OCI-M1 (cell line): ENCODE measurements at places on chromosomes 16 and 17.

DNA sequence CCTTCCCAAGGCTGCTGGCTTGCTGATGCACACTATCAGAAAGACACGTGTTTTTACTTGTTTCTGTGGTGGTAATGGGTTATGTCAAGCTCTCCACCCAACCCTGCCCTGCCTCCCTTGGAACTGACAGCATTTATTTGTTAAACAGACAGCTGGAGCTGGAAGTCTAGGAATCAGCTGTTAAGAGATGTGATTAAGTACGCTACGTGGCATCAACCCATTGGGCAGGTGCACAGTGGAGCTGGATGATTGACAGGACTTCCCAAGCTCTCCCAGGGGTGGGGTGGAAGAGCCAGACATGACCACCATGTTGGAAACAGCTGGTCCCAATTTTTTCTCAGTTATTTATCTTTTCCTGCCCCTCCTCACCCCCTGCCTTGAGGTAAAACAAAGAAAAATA is 49.4 kb downstream of the ADAMTS18 start:
- DNase-seq = no peak

DNA sequence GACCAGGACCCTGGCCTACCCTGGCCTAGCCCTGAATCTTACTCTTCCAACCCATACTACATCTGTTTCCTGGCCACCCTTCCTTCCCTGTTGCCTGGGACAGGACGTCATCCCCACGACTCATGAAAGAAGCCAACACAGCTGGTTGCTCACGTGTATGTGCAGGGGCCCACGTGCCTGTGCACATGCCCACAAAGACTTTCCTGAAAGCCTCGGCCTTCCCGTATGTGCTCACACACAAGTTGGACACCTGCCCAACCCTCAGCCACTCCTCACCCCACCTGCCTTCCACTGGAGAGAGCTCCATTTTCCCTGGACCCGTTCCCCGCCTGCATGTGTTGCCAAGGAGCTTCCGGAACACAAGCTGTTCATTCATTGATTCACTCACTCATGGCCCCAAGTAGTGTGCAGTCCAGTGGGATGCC is 7.0 kb downstream of the PLXDC1 start:
- DNase-seq = no peak

- DNase-seq = no peak
Observed at GRCh38 chr16:66387817-66388332, 21.4 kb downstream of the CDH5 start.

DNA sequence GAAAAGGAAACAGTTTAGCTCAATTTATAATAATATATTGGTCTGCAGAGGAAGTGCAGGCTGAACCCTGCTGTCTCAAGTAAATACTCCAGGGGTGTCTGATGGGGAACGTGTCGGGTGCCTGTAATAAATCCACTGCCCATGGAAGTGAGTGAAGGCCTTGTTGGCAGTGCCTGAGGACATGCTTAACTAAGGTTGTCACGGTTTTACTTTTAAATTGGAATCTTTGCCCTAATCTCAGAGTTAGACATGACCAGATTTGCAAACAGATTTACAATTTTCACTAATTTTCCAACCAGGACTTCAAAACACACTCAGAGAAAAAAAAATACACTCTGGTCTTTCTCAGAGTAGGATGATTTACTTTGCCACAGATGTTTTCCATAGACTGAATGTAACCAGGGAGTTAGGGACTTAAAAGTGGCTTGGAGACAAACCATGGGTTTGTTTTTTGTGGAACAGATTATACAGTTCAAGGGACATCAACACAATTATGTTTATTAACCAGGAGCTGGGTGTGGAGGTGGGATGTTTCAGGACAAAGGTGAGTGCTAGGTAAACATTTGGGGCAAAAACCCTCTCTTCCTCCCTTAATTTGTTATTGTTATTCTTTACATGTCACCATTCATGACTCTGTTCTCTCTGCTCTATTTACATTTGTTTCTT is 144.5 kb downstream of the FTO start:
- no peak for DNase-seq

- DNase-seq = no peak
Observed at GRCh38 chr16:13909872-13910303, 10.1 kb upstream of the ERCC4 start.

- DNase-seq = peak; percentile 44
Observed at GRCh38 chr16:26334218-26335111, 642.7 kb downstream of the HS3ST4 start.

DNA sequence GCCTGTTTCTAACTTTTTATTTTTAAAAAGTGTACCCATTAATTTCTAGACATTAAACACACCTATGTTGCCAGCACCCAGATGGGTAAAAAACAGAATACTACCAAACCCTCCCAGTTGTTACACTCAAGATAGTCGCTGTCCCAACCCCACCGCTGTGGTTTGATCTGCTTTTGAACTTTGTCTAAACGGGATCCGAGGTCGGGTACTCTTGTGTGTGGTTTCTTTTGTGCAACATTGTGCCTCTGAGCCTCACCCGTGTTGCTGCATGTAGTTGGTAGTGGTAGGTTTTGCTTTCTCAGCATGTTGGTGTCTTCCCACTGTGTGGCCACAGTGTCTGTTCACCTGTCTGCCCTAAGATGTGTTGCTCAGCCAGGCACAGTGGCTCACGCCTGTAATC is 4.3 kb downstream of the KLHL36 start:
- no peak for DNase-seq

DNA sequence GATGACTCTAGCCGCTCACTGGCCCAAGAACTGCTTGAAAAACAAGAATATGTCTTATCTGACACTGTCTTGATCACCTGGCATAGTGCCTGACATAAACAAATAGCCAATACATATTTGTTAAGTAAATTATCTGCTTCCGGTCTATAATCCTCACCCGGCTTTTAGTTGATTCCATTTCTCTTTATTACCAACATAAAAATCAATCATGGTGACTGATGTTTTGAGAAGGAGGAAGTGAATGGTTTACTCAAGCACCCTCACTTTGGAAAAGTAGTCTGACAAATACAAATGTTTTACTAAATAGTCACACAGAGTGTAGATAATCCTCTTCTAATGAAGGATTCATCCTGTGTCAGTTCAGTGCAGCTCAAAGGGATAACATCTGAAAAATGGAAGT is 47.0 kb downstream of the SKAP1 start:
- DNase-seq = no peak

GRCh38 chr16:11901091-11901490 is 14.7 kb downstream of the GSPT1 start:
- DNase-seq = no peak

DNA sequence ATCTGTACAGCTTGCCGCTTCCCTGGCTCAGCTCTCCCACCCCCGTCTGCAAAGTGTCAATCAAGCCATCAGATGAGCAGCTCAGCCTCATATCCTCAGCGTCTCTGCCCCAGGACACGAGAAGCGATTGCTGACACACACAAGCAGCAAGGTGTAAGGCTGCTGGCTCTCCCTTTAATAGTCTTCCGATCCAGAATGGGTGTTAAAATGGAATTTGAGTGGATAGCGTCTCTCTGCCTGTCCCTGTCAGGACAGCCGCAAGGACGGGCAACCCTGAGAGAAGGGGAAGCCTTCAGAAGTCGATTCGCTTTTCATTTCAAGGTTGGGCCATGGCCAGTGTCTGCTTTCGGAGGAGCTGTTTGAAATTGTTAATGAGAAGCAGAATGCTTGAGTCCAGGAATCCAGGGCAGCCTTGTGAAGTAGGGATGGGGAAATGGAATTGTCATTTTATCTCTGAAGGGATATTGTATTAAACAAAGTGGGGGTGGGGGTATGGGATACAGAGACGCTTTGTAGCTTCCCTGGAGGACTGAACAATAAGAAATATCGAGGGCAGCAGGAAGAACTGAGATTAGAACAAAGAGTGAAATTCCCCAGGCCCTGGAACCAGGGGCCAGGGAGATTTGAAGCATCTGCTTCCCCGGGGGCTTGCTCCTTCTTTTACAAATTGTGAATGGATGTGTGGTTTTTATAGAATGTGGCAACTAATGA is 4.7 kb upstream of the PIPOX start:
- no peak for DNase-seq

DNA sequence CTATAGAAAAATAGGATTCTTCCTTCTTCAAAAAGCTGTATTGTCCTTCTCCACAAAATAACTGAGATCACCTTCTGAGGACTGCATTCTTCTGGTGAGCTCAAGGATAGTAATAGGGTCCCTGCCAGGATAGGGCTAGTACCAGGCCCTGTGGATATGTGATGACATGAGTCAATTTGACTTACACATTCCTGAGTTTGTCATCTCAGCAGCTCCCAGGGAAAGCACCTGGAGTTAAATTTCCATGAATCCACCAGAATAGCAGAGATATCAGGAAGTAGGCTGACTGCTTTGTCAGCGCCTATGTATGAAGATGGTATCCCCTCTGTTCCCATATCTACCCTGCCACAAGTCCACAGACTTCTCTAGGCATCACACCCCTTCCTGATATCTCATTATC is 225.8 kb downstream of the PMP22 start:
- no peak for DNase-seq

DNA sequence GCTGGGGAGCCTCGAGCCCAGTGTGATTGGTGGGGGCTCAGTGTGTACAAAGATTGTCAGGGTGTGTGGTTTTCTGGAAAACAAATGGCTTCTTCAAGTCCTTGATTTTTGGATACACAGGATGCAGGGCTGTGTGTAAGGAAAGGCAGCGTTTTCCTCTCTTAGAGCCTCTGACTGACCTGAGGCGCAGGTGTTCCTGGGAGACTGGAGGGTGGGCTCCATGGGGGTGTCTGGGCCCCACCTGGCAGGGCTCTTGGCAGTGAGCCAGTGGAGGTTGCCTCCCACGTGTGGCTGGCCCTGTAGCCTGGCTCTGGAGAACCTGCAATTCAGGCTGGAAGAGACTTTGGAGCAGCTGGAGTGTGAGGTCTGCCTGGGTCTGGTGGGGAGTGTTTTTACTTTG is 5.0 kb downstream of the FOXK2 start:
- DNase-seq = no peak

- no peak for DNase-seq
Observed at GRCh38 chr16:23025692-23026307, 123.5 kb downstream of the USP31 start.

GRCh38 chr16:58518083-58518979 is 3.0 kb downstream of the SETD6 start:
- no peak for DNase-seq

DNA sequence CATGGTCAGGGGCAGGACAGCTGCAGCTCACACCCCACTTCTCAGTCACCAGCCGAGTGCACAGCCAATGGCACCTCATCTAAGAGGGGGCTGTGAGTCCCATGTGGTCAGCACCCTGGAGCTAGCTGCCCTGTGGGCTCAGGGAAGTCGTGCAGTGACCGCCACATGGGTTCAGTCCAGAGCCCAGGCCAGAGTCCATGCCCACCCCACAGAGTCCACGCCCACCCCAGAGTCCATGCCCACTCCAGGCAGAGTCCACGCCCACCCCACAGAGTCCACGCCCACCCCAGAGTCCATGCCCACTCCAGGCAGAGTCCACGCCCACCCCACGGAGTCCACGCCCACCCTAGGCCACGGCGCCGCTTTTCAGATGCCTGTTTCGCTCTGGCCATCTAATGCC is 24.1 kb downstream of the SLC7A5 start:
- no peak for DNase-seq

- no peak for DNase-seq
Observed at GRCh38 chr16:17470182-17470907, 415 bp downstream of the XYLT1 start.

GRCh38 chr17:78133179-78133951 is 2.8 kb downstream of the TMC8 start:
- no peak for DNase-seq

GRCh38 chr16:71883168-71883848 is 674 bp downstream of the ZNF821 start:
- DNase-seq = peak; percentile 41

- DNase-seq = no peak
Observed at GRCh38 chr16:1548233-1548632, 14.8 kb downstream of the TMEM204 start.

GRCh38 chr16:670485-671352 is 2.8 kb downstream of the RHOT2 start:
- DNase-seq = no peak

DNA sequence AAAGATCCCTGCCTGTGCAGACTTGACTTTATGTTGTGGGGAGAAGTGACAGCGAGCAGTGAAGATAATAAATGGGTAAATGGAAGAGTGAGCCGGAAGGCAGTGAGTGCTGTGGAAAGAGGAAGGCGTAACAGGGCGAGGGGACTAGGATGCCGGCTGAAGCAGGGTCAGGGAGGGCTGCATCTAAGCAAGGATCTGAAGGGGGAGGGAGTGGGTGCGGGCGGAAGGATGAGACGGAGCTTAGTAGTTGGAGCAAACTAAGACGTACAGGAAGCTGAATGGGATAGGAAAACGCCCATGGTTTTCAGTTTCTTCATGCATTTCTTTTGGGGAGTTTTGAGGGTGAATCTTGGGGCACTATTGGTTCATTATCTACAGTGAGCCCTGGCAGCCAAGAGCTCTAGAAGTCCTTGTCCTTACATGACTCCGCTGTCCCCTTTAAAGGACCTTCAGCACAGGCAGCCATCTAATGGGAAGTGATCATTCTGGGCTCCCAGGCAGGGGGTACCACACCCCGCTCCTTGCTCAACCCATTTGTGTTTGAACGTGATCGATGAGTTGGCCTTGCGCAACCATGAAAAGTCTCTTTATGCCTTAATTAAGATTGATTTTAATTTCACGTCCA is 10.4 kb upstream of the NAT9 start:
- DNase-seq = no peak

- no peak for DNase-seq
Observed at GRCh38 chr17:73101031-73101430, 8.5 kb upstream of the SLC39A11 start.

GRCh38 chr17:2684549-2684948 is 27.0 kb downstream of the CLUH start:
- no peak for DNase-seq

- no peak for DNase-seq
Observed at GRCh38 chr16:13120091-13120490, 218.7 kb downstream of the SHISA9 start.

GRCh38 chr16:15975172-15975571 is 25.8 kb downstream of the ABCC1 start:
- DNase-seq = no peak

DNA sequence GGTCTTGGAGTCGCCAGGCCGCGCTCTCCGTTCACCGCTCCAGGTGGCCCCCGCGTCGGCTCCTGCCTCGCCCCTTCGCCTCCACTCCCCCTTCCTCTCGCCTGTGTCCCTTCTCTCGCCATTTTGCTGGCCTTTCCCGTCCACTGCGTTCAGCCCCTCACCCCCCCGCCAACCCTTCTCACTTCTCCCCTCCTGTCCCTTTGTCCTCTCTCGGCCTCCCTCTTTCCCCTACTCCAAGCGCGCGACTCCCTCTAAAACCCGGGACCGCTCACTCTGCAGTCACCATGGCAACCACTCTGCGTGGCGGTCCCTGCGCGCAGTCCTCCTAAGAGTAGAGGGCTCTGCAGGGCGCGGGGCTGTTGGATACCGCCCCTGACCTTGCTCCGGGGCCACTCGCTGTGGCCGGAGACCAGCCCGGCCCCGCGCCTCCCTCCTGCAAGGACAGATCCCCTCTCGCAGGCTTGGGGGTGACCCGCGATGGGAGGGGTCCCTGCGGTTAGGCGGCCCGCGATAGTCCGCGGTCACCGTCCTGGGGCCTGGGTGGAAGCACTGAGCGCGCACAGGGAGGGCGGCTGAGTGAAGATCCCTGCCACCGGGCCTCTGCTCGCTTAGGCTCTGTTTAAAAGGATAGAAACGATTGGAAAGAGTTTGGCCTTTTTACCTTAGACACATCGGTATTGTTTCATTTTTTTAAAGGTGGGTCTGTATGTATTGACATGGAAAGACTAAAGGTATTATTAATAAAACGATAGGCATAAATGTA is 454 bp downstream of the CCDC40 start:
- no peak for DNase-seq

- no peak for DNase-seq
Observed at GRCh38 chr17:58818654-58819053, 63.0 kb downstream of the PPM1E start.
